ENCODE measurements at places on chromosomes 13 and 19.

DNA sequence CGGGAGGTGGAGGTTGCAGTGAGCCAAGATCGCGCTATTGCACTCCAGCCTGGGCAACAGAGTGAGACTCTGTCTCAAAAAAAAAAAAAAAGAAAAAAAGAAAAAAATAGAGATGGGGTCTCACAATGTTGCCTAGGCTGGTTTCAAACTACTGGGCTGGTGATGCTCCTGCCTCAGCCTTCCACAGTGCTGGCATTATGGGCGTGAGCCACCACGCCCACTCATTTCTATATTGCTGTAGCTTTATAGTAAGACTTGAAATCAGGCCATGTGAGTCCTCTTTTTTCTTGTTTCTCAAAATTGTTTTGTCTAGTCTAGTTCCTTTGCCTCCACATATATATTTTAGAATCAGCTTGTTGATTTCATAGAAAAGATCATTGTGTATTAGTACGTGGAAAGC is 18.3 kb downstream of the DNM2 start:
- DNase-seq: no peak

DNA sequence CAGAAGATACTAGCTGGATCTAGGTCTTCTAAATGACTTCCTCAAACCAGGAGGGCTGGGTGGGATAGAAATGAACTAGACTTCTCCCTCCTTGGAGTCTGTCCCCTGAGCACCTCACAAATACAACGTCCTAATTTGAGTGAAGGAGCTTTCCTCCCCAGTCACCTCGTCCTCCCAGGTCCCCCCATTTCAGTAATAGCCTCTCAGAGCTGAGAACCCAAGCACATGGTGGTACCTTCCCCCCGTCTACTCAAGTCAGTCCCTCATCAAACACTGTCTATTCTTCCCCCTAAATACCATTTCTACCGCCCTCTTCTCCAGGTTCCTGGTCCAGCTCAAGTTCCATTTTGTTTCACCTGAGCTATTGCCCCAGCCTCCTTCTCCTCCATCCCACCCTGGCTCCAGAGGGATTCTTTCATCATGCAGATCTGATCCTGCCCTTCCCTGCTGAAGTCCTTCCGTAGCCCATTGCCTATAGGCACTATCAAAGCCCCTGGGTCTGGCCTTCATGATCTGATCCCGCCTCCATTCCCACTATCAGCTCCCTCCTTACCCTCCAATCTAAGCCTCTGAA is 5.3 kb upstream of the PRKCG start:
- no peak for DNase-seq

DNA sequence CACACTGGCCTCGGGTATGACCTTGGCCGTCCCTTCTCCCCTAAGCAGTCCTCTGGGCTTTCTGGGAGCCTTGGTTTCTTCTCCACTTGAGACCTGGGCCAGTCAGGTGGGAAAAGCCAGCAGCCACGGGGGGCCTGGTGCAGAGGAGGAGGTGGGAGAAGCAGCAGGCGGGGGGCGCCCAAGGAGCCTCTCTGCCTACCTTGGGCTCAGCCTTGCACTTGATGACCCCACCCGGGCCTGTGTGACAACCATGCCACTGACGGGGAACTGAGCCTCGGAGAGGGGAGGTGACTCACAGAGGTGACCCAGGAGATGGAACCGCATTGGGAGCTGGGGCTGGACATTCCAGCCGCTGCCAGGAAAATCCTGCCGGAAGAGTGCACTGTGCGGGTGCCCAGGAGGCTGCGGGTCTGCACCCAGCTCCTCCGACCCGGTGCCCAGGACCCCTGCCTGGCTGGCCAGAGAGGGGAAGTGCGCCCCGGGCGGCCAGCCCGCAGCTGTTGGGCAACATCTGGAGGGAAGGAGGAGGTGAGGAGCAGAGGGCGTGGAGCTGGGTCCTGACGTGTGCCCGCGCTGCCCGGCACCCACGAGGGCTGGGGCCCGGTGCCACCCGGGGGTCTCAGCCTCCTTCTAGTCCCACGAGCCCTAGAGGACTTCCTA is 23.4 kb upstream of the SLC7A10 start:
- DNase-seq: no peak

- DNase-seq: no peak
Measured at GRCh38 chr19:39327363-39328045, 6.8 kb upstream of the LRFN1 start.

GRCh38 chr13:48862572-48862971 is 113.1 kb upstream of the FNDC3A start:
- no peak for DNase-seq

DNA sequence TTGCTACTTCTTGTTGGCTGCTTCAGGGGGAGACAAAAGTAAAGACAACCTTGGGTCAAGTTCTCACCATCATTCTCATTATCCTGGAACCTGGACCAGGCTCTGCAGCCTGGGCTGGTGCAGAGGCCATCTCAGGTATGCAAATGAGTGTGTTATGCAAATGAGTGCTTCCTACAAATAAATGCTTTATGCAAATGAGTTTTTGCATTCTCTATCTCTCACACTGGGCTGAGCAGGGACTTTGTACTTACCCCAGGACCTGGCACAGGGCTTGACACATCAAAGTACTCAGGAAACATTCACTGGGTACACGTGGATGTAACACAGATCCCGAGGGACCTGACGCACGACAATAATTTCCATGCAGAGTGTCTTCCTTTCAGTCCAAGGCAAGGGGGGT is 103.0 kb downstream of the DNAJC15 start:
- DNase-seq: no peak

DNA sequence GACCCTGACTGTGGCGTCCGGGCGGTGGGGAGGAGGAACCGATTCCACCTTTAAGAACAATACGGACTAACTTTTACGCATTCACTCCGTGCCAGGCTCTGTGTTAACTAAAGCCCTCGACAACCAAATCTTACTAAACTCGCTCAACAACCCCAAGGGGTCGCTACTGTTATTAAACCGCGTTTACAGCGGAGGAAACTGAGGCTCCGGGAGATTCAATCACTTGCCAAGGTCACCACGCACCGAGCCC is 1.2 kb downstream of the SAMD1 start:
- no peak for DNase-seq

GRCh38 chr13:24882665-24883064 is 118.7 kb downstream of the RNF17 start:
- DNase-seq: no peak

GRCh38 chr13:107124730-107125129 is 556.8 kb upstream of the ARGLU1 start:
- no peak for DNase-seq

GRCh38 chr13:40048551-40048950 is 393.1 kb downstream of the COG6 start:
- DNase-seq: no peak

DNA sequence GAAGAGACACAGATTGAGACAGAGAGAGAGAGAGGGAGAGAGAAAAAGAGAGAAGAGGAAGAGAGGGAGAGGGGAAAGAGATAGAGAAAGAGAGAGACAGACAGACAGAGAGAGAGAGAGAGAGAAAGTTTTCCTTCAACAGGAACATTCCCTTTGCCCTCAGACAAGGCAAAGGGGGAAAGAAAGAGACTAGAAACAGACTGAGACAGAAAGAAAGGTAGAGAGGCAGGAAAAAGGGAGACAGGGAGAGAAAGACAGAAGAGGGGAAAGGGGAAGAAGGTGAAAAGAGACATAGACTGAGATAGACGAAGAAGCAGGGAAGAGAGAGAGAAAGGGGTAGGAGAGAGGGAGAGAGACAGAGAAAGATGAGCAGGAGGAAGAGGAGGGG is 18.5 kb upstream of the ZNF175 start:
- no peak for DNase-seq

- no peak for DNase-seq
Measured at GRCh38 chr13:51819544-51819943, 15.6 kb upstream of the DHRS12 start.

DNA sequence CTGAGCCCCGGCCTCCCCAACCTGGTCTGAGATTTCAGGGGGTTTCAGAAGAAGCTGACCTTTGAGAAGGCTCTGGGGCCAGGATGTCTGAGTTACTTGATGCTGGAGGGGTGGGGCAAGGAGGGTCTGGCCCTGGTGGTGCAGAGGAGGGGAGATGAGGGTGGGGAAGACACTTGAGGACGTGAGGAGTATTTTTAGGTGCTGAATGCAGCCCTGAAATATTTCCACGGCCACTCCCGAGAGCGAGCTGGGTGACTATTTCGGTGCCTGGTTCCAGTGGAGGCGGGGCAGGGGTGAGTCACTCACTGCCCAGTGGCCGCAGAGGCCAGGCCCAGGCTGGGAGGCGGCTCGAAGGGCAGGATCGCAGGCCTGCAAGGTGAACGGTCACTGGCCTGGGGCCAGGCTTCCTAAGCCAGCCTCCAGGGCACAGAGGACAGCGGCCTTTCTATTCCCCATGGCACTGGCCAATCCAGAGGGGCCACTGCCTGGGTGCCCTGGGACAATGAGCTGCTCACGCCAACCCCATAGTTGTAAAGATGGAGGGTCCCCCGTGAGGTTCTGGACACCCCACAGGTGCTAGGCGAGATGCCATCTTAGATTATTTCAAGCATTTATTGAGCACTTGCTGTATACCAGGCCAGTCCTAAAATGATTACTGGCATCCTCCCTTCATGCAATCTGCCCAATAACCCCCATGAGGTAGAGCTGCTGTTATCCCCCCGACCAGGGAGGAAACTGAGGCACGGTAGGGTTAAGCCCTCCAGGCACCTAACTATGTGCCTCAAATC is 19.7 kb upstream of the JUND start:
- DNase-seq: no peak

DNA sequence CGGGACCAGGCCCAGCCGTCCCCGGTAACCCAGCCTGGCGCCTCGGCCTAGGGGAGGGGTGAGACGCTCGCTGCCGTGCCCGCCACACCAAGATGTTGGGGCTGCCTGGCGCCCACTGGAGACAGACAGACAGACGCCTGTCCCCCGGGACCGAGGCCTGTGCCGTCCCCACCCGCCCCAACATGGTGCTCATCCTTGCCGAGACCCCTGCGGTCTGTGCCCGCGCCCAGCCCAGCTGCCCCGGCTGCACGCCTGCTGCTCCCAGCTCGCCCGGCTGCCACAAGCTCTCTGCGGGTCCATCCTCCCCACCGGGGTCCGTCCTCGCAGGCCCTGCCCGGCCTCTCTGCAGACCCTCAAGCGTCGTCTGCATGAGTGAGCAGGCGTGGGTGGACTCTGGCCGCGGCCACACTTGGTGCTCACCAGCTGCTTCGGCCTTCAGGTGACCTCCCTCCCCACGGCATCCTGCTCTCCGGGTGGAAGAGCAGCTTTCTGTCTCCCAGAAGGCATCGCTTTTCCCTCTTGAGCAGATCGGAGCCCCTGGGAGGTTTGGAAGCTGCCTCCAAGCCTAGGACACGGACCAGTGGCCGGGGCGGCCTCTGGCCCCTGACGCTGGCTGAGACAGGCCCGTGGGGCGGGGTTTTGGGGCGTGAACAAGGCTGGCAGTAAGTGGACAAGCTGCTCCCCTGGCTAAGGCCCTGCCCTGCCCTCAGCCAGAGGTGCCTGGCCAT is 6.7 kb upstream of the TMPRSS9 start:
- DNase-seq: no peak

DNA sequence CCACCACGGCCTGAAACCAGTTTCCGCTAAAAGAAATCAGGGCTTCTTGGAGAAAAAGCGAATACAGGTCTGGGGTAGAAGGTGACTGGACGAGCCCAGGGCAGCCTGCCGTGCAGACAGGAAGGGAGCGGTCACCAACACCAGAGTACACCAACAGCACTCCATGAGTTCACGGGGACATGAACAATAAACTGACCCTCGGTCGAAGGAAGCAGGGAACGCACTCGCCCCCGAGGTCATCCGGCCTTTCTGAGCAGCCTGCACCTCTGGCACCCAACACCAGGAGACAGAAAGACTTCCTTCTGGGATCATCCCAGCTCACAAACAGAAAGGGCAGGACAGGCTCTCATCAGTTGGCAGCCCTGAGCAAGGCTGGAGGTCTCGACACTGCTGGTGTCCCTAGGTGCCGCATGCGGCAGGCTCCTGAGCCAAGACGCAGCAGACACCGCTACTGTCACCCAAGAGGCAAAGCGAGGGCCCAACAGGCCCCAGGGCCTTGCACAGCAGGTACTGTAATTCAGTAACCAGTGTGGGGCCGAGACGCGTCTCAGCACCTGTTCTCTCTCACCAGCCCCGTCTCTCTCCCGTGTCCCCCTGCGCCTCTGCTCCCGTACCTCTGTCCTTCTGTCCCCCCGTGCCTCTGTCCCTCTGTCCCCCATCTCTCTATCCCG is 18.0 kb downstream of the DCUN1D2 start:
- DNase-seq: no peak

DNA sequence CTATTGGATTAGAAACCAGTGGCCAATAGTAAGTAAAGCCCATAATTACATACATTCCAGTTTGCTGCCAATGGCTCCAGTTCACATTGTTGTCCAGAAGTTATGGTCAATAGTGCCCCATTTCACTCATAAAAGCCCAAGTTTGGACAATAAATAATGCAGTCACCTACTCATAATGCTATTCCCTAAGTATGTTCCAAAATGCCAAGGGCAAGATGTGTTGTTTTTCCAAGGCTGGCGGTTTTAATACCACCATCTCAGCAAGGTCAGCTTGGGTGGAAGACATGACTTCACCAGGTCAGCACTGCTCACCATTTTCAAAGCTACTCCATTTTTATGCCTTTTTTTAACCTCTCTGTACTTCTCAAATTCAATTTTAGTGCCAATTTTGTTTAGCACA is 32.7 kb downstream of the KCTD12 start:
- DNase-seq: no peak

GRCh38 chr13:99506634-99507033 is 5.4 kb downstream of the TM9SF2 start:
- no peak for DNase-seq

DNA sequence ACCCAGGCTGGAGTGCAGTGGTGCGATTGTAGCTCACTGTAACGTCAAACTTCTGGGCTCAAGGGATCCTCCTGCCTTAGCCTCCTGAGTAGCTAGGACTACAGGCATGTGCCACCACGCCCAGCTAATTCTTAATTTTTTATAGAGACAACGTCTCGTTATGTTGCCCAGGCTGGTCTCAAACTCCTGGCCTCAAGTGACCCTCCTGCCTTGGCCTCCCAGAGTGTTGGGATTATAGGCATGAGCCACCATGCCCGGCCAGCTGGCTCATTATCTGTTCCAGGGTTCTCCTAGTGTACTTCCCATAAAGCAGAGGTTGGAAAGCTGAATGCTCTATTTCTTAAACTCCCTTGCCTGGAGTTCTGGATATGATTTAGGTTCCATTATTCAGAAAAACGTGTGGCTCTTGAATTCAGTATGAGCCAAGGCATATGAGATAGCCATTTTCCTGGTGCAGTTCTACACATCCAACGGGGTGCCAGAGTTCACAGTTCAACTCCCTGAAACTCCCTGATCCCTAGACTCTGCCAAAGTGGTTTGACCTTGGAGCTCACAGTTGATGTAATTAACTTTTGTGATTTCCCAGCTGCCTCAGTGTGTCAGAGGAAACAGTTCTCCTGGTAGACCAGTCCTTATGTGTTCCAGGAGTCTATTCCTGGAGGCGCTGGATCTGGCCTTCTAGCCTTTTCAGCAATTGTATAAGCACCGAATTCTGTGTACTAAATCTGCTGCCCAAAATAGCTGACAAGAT is 21.6 kb downstream of the GPR183 start:
- no peak for DNase-seq

Measured in GM04503 (cell line).